ENCODE measurements at places on chromosomes 1 and 21.

- no peak for DNase-seq
These were observed 11.6 kb downstream of the TTLL10 start for GRCh38 chr1:1185101-1185765.

- peak; percentile 41 for DNase-seq
These were observed 2.2 kb downstream of the RALGPS2 start for GRCh38 chr1:178727014-178727895.

- DNase-seq: no peak
These were observed 681 bp upstream of the GPR61 start for GRCh38 chr1:109538827-109539555.

GRCh38 chr1:38025664-38026063 lies 13.1 kb downstream of the UTP11 start:
- DNase-seq: no peak

GRCh38 chr1:226627924-226628611 lies 79.5 kb downstream of the STUM start:
- no peak for DNase-seq

- no peak for DNase-seq
These were observed 264.1 kb upstream of the GREM2 start for GRCh38 chr1:240876071-240876470.

DNA sequence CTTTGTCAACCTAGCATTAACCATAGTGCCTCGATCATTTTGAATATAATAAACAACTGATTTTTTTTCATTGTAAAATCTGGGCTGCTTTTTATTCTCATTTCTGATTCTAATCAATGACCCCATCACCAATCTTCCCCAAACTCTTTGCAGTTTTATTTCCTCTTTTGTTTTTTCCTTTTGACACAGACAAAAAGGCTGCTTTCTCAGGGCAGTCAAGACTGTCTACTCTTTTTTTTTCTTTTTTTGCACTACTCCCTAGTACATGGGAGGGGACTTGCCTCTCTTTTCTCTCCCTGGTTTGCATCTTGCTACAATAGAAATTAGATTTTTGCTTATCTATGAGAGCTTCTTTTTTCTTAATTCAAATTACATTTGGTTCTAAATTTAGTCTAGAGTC lies 987.9 kb downstream of the ADGRL2 start:
- DNase-seq: no peak

GRCh38 chr1:64944913-64945312 lies 21.4 kb downstream of the JAK1 start:
- DNase-seq: no peak

- no peak for DNase-seq
These were observed 35.1 kb downstream of the FRRS1 start for GRCh38 chr1:99731384-99731783.

- no peak for DNase-seq
These were observed 60.8 kb downstream of the ITPKB start for GRCh38 chr1:226678251-226678650.

GRCh38 chr1:175564119-175564518 lies 179.3 kb downstream of the TNR start:
- no peak for DNase-seq

GRCh38 chr1:15550573-15550972 lies 23.9 kb downstream of the DNAJC16 start:
- DNase-seq: no peak

Data from fibroblast of villous mesenchyme (primary cell).